ENCODE measurements at places on chromosomes 5 and 9. TPM values are rescaled to one million over a fixed set of nuclear protein-coding genes. Genes with fewer than 3 reads are reported as not detected.
A peak's percentile ranks its signal among the peaks of the same experiment; 100 is the strongest.

Gene PAPPA
- total RNA-seq, result 4.9 TPM

DNA sequence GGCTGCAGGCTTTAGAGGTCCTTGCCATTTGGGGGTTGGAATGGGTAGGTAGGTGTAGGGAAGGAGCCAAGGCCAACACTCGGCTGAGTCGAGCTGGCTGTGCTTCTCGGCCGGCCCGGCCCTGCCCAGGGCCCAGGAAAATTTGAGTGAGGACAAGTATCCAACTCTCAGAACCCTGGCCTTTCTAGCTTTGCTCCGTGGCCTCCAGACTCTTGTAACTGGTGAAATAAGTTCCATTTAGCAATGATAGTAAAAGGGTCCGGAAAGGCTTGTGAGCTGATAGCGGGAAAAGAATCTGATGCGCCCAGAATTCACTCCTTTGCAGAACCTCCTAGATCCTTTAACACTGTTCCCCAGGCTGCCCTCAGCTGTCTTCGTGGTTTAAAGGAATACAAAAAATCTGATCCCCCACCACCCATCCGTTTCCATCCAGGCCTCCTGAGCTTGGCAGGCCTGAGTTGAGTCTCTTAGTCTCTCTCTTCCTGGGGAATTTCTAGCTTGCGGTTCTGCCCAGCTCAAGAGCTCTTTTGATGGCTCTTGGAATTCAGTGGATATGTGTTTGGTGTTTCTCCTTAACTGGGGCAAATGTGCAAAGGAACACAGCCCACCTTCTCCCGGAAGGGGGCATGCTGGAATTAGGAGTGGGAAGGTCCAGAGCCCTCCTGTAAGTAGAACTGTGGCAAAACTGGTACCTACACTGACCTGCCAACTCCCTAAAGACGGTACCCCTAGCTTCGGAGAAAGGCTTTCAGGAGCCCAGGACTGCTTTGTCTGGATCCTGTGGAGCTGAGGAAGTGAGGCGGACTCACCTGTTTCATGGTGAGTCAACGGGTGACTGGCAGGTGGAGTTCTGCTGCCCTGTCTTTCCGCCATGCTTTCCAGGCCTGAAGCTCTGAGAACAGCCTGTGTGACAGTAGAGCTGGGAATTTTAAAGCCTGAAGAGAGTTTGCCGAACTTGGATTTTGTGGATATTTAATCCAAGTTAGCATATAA is 1.7 kb downstream of the DMRT3 start:
- DNase-seq, result no peak

DNA sequence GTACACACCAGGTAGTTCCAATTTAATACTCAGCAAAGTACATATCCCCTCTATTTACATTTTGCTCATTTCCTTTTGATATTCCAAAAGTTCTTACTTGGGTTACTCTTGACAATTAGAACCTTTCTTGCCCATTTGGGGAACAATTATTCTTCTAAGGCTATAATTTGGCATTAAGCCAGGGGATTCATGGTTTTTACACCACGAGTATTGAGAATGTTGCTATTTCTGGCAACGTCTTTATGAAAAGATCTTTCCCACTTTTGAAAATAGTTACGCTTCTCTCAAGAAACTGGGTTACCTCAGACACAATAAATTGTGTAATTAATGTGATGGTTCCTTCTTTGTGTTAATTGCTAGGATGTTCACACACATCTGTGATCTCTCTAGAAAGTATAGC is 11.5 kb upstream of the CAAP1 start:
- DNase-seq, result no peak

DNA sequence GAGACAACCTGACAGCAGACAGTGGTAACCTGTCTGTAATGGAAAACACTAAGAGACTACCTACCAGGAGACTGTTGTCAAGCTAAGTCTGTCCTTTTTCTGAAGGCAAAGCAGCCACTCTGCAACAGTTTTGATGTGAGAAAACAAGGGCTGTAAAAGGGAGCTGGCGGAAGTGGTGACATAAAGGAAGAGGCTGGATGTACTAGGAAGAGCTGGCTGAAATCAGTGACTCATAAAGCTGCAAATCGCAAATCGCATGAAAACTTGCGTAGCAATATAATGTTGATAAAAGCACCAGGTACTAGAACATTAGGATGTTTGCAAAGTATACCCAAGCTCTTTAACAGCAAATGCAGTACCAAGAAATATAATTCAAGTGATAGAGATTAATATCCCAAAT is 1.4 kb downstream of the NSUN2 start:
- DNase-seq, result no peak

DNA sequence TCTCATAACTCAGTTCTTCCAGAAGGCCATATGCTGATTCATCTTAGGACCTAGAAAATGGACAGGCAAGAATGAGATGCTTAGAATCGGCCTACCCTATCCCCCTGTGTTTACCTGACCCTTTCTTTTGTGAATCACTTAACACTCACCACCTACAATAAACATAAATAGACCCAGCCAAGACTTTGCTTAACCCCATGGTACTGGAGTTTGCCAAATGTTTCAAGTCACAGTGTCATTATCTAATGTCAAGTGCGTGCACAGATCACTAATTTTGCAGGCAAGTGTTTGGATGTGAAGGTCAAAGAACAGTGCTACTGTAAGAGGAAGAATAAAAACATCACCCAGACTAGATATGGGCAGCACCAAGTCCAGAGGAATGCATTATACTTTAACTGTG is 77.5 kb downstream of the GLIS3 start:
- DNase-seq, result no peak

GRCh38 chr9:126062158-126062886 is 264.3 kb upstream of the MVB12B start:
- DNase-seq, result no peak

DNA sequence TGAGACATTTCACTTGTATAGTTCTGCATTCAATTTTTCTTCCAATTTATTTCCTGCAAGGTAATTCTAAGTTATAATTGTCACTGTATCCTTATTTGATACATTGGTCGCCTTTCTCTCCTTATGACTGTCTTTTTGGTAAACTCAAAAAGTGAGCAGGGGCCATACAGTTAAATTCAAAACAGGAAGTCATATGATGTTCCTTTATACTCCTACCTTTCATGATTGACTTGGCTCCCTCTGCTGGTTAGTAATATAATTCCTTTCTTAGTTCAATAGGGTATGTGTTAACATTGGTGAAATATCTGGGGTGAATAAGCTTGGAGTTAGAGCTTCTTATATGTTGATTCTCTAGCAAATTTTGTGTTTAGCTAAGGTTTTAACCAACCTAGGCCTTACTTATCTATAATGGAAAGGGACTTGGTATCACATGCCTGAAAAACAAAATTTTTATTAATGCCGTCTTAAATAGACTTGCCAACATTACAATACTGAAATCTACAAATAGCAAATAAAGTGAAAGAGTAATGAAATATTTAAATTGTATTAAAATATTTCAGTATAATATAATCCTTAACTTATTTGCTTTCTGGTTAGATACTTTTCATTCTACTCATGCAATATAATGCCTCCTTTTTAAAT is 6.0 kb upstream of the NIPBL start:
- no peak for DNase-seq

Gene CCIN
- not detected for total RNA-seq

Gene GLT6D1
- not detected for total RNA-seq

Gene CER1
- not detected for total RNA-seq

Gene SLC22A4
- 3.1 TPM for total RNA-seq

DNA sequence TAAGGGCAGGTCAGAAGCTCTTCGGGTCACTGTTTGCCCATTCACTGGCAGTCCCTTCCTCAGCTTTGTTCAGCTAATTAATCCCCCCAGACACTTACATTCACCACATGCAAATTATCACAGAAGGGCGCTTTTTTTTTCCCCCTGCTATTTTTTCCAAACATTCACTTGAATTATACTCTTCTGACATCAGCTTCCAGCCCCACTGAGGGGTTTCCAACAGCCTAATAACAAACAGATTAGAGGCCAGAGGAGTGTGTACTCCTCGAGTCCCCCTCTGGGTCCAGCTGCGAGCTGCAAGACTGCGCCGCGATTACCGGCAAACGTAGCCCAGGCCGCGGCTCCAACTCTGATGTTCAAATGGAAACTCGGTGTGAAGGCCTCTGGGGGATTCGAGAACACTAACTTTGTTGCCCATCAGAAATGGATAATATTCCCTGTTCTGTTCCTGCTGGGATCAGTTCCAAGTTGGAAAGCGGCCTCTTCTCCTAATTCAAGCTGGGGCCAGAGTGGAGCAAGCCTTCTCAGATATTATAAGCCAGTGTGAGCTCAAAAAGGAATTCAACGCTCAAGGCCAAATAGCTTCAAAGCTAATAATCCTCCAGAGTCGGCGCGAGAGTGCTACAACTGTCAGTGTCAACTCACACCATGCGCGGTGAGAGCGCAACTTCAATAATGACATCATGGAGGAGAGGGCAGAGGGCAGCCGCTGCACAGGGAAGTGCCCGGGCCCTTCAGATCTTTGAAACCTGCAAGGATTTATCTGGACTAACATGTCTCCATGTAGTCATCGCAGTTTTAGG is 560.8 kb downstream of the BNC2 start:
- DNase-seq, result peak; percentile 55

Gene FST
- 6.6 TPM for total RNA-seq

DNA sequence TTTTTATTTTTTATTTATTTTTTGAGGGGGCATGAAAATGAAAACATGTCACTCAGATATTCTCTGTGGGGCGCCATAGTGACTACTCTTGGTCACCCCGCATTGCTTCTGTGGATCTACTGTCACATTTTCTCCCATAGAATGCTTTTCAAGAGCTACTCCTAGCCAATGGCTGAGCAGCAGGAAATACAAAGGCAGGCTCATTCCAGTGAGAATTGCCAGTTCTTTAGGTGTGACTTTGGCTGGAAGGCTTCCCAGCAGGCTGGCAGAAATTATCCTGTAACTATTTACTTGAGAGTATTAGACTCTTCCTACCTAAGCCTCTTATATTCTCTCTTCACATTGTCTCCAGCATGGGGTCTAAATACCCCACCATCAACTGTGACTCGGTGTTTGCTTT is 21.0 kb upstream of the PTPRD start:
- no peak for DNase-seq

DNA sequence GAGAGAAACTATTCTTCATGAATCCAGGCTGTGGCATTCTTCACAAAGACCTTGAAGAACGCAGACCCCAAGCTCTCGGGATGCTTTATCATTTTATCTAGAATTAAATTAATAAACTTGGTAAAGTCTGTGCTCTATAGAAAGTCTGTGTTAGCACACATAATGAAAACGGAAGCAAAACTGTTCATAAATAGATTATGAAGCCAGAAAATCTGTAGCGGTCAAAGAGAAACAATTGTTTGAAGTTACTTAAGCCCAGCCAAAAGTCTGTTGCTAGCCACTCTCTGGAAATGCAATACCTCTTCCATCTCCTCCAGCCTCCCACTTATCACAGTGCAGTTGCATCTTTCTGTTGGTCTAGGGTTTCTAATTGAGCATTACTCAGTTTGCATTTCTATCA is 375.9 kb downstream of the KIF4B start:
- DNase-seq, result no peak

GRCh38 chr9:35172878-35173277 is 11.1 kb downstream of the UNC13B start:
- no peak for DNase-seq

Gene SPATA31A3
- not detected for total RNA-seq

- DNase-seq, result no peak
Observed at GRCh38 chr5:16568875-16569580, 47.8 kb downstream of the RETREG1 start.

GRCh38 chr5:50711280-50711679 is 44.8 kb downstream of the PARP8 start:
- DNase-seq, result peak; percentile 43

Gene CIZ1
- total RNA-seq, result 134 TPM

- DNase-seq, result no peak
Observed at GRCh38 chr9:112753725-112754124, 3.2 kb downstream of the SNX30 start.

DNA sequence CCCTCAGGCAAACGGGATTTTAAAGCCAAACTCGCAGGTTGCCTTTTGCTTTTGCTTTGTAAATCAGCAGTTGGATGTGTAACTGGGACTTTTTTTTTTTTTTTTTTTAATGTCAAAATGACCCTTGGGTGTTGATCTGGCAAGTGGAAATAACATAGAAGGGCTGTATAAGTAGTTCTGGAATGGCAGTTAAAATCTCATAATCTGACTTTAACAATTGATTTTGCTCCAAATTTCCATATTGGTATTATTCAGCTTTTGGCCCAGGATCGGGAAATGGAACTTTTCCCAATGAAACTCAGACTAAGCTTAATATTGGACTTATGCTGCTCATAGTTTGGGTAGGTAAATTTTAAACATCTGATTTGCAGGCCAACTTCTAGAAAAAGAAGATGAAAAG is 346.8 kb upstream of the NUDT12 start:
- no peak for DNase-seq

Gene ZDHHC11B
- total RNA-seq, result 15.6 TPM

DNA sequence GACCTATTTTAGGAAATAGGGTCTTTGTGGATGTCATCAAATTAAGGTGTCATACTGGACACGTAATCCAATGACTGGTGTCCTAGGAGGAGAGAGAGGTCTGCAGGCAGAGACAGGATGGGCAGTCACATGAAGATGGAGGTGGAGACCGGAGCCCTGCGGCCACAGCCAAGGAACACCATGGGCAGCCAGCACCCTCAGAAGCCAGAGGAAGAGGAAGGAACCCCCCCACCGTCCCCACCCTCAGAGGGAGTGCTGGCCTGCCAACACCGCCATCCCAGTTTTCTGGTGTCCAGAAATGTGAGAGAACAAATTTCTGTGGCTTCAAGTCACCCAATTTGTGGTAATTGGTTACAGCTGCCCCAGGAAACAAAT is 88.3 kb downstream of the NSUN2 start:
- DNase-seq, result no peak

DNA sequence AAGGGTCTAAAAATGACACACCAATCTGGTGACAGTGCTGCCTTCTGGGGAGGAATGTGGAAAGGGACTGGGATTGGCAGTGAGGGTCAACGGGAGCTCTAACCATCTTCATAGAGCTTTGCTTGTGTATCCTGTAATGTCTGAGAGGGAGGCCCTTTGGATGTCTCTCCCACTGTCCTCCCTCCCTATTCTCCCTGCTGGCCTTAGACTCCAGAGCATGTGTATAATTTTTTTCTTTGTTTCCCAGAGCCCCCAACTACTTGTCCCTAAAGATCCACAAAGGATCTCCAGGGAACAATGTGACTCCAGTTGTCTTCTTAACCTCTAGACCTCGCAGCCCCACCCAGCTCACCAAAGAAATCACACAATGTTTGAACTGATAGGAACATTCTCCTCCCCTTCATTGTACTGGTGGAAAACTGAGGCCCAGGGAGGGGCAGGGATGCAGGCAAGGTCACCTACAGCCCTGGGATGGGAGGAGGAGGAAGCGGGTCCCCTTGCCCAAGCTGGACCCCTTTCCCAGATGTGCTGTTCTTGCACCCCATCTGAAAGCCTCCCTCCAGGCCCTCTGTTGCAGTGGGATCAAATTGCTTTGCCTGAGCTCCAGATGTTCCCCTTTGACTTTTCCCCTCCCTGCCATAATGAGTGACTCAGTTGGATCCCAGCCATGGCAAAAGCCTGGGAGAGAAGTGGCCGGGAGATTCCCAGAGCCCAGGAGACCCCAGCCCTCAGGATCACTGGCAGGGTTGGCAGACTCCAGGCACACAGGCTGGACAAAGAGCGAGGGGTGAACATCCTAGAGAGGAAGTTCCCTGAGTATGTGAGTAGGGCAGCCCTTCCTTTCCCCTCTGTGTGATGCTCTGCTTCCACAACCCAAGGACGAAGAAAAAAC is 21.8 kb downstream of the SPARC start:
- no peak for DNase-seq

- DNase-seq, result no peak
Observed at GRCh38 chr5:5403741-5404140, 18.7 kb upstream of the ICE1 start.
